HAP-1 (cell line): ENCODE measurements at places on chromosomes 13 and 19.

- DNase-seq, result no peak
Observed at GRCh38 chr13:98565726-98566565, 11.0 kb downstream of the STK24 start.

DNA sequence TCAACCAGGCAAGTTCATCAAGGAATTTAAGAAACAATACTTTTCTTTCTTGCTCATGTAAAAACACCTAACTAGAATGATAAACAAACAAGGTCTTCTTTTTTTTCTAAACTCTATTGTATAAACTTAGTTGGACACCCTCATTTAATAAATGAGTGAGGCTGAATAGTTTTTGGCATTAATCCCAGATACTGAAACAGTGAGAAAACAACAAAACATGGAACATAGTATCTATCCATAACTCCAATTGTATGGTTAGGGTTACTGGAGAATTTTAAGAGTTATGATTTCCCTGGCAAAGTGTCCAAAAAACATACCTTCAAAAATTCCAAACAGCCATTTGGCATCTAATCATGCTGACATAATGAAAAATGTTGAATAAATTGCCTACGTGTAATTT is 5.8 kb upstream of the POMP start:
- DNase-seq, result no peak

- DNase-seq, result no peak
Observed at GRCh38 chr19:34808566-34808965, 35.6 kb upstream of the ZNF599 start.

DNA sequence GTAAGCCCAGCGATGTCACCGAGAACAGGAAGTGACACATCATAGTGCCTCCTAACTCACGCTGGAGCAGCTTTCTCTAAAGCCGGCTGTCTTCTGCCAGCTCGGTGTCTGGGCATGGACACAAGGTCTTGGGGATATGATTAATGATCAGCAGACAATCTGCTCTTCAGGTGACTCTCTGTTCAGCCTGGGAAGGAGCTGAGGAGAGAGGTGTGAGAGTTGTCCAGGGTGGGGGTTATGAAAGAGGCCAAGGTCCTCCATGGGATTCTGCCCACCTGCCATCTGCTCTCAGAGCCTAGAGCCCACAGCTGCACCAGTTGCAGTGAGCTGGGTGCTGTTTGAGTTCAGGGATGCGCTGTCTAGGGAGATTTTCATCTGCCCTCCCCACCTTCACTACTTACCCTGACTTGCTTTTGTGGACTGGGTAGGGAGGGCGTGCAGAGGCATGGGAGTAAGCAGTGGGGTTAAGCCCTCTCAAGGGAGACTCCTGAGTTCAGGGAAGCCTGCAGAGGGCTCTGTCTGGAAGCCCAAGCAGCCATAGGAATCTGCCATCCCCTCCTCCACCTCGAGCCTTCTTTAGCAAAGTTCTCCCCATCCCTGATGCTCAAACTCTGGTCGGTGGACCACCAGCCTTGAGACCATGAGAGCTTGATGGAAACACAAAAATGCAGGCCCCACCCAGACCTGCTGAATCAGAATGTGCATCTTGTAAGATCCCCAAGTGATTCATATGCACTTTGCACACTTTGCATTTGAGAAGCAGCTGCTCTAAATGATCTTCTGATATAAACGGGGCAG is 539.7 kb downstream of the RFC3 start:
- peak; percentile 16 for DNase-seq

DNA sequence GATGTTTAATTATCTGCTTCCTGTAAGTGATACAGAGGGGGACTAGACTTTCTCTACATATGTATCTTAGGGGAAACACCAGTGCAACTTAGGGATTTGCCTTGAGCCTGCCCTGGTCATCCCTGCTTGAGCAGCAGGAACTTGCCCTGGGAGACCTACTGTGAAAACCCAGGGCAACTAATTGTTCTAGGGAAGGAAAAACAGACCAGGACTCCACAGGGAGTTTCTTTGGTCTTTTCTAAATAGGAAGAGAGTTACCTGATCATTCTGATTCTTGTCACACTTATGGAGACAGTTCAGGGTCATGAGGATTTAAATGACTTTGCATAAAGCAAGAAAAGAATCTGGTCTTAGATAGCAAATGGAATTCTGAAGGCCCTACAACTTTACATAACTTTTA is 89.1 kb downstream of the WASF3 start:
- no peak for DNase-seq

GRCh38 chr13:27556109-27556508 is 64.2 kb downstream of the LNX2 start:
- no peak for DNase-seq

DNA sequence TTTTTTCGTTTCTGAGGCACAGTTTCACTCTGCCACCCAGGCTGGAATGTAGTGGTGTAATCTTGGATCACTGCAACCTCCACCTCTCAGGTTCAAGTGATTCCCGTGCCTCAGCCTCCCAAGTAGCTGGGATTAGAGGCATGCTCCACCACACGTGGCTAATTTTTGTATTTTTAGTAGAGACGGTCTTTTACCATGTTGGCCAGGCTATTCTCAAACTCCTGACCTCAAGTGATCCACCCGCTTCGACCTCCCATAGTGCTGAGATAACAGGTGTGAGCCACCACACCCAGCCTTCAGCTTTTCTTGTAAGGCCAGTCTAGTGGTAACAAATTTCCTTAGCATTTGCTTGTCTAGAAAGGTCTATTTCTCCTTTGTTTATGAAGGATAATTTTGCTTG is 46.2 kb downstream of the ZNF568 start:
- no peak for DNase-seq

DNA sequence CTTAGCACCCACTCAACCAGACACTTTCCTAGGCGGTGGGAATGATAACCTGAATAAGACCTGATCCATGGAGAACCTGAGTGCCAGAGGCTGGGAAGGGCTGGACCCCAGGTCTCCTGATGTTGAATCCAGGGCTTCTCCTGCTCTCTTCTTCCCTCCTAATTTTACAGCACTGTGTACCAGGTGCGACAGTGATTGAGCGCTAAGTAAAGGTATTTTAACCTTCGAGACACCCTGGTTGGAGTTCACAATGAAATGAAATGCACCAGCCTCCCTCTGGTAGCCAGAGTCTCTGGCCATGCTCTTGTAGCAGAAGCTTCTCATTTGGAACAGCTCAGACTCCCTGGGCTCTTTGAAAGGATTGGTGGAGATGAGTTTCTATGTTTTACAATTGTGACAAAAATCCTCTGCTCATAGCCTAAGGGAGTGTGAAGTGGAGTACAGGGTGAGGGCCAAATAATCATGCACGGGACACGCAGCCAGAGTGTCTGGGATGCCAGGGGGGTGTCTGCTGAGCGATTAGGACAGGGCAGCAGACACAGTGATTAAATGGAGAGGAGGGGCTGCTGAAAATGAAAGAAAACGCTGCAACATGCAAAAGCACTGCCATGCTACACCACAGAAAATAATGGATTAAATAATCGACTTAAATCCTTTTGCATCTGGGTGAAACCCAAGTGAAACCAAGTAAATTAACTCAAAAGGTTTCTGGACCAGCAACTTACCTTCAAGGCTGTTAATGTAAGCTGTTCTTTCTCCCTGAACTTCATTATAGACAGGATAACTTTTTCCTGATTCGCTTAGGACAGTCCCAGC is 83.8 kb downstream of the FAM216B start:
- no peak for DNase-seq

DNA sequence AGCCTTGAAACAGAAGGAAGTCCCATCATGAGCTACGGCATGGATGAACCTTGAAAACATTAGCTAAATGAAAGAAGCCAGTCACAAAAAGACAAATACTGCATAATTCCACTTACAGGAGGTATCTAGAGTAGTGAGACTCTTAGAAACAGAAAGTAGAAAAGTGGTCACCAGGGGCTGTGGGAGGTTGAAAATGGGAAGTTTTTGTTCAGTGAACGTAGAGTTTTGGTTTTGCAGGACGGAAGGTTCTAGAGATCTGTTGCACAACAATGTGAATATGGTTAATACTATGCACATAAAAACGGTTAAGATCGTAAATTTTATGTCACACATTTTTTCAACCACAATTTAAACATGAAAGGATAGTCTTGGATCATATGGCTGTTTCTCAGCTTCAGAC is 11.9 kb upstream of the SLC10A2 start:
- DNase-seq, result no peak

DNA sequence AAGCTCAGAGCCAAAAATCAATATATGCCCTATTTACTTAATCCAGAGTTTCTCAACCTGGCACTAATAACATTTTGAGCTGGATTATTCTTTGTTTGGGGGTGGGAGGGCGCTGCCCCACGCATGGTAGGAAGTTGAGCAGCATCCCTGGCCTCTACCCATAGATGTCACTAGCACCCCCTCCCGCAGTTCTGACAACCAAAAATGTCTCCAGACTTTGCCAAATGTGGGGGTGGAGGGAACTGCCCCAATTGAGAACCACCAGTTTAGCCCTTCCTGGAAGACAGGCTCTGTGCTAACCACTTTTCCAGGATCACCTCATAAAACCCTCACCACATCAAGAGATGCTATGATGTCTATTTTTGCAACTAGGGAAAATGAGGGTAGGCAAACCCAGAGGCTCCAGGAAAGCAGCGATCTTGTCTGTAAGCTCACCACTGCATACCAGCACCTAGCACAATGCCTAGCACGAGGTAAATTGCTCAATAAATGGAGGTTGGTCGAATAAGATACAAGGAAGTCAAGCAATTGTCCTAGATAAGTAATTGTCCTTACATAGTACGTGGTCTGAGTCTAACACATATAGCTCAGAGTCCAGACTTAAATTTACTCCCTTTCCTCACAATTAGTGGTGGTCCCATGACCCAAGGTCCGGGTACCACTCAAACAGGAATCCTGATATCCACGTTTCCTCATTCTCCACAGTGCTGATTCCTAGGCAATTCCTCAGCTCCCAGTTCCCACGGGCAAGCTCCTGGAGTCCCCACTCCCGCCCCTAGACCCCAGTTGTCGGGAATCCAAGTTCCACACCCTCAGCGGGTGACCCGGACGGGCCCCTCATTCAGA is 892 bp downstream of the TRIR start:
- DNase-seq, result peak; percentile 38

DNA sequence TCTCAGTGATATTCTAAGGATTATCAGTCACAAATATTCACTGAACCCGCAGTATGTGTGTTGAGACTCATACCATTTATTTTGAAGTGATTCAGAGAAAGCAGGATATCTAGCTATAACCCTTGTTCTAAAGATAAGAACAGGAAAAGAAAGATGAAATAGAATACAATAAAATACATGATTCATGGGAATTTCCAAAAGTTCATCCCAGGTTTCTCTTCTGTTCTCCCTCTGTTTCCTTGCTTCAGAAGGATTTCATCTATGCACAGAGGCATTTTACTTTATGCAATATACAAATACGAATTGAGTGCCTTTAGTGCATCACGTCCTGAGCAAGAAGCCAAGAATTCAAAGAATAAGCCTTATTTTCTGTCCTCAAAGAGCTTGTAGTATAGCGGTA is 274.4 kb upstream of the GPC6 start:
- DNase-seq, result no peak

DNA sequence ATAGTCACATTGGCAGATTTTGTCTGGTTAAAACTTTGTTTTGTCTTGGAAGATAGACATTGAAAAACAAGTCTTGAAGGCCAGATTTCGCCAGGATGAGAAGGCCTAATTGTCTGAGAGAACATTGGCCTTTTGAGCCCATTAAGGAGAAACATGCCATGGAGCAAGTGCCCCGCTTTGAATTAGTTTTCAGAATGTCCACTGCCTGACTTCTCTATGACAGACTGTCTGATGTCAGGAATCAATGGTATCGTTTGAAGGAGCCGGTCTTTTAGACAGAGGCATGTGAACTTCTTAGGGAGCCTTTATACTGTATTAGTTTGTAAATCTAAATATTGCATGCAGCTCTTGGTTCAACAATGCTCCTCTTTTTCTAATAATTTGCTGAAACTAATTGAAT is 155.9 kb downstream of the DLEU7 start:
- no peak for DNase-seq

DNA sequence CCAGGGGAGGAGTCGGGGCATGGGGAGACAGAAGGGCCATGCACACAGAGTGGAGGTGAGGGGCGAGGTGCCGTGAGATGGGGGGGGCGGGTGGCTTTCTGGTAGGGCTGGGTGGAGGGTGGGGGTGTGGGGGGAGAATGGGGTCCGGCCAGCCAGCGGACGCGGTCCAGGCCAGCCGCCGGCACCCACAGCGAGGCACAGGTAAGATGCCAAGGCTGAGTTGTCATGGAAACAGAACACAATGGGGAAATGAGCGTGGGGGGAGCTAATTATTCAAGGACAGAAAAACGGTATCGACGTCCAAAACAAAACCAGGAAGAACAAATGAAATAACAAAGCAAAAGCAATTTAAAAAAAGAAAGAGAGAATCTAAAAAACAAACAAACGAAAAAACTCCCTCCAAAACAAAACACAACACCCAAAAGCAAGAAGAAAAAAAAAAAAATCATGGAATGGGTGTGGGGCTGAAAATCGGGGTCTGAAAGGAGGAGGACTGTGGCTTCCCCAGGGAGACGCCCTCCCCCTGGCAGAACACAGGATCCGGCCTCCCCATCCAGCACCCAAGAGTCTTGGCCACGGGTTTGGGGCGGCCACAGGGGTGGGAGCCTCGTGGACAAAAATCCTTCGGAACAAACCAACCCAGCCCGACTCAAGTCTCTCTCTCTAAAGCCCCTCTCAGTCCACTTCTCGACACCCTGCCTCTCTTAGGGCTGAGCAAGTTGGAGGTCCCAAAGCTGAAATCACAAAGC is 92.5 kb downstream of the PTPRS start:
- no peak for DNase-seq

DNA sequence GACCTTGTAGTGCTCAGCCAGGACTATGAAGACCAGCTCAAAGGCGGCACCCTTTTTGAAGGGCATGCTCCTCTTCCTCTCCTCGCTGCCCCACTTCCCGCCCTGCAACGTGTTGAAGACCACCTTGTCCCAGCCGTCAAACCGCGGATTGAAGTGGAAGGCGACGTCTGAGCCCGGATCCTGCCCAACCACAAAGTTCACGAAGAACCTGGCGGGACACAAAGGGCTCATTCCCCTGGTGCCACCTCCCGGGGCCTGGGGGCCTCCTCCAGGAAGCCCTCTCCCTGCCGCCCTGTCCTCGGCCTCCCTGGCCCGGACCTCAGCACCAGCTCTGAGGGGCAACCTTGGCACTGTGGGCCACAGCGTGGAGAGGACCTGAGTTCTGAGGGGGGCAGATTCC is 4.0 kb downstream of the LGALS4 start:
- no peak for DNase-seq

DNA sequence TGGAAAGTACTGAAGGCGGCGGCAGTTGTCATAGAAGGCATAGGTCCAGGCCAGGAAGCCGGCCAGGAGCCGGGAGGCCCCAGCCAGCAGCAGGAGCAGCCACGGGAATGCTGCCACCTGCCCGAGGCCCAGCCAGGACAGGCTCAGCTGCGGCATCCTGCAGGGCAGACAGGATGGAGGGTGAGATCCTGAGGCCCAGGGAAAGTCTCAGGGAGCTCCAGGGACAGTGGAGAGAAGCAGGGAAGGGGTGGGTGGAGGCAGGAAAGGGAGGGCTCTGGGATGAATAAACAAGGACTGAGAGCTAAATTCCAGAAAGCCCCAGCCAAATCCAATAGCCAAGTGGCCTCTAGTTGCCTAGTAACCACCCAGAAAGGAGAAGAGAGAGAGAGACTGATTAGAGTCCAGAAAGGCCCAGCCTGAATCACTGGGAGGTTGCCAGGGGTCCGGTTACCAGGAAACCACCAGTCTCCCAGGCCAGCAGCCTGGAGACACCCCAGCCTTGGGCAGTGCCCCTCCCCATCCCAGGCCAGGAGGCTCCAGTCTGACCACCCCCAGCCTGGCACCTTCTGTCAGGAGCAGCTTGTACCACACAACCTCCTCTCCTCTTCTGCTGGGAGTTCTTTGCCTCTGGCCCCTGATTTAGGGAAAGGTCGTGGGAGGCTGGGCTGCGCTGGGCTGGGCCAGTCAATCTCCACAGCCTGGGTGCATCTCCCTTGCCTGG is 7.5 kb upstream of the OR10H5 start:
- no peak for DNase-seq

GRCh38 chr13:23447927-23448326 is 14.4 kb upstream of the SACS start:
- no peak for DNase-seq
